ENCODE measurements at places on chromosomes 1 and 21. TPM values are rescaled to one million over a fixed set of nuclear protein-coding genes. Genes with fewer than 3 reads are reported as not detected.
A peak's percentile ranks its signal among the peaks of the same experiment; 100 is the strongest.

GRCh38 chr1:204204944-204205343, 8.7 kb upstream of the KISS1 start:
- H3K4me1 ChIP-seq, result peaks cover 5% of the 10 kb centered on the region
- H3K36me3 ChIP-seq, result no peaks in the 10 kb centered on the region
- H3K27me3 ChIP-seq, result peaks cover 3% of the 10 kb centered on the region
- H3K27ac ChIP-seq, result no peak overlapping the region

DNA sequence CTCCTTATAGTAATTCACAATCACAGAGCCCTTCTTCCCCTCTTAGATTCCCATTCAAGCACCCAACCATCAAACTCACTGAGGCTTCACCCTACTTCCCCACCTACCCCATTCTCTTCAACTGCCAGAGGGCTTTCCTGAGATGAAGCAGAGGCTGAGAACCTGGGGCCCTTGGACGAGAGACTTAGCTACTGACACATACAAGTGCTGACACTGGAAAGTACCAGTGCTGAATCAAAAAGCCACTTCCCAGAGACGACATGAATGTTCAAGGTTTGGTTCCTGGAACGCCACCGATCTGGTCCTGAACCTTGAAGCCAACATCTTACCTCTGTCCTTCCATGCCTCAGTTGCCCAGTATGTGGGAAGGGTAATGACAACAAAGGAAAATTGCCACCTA, 16.6 kb upstream of the RAP1A start:
- DNase-seq, result no peak
- H3K27ac ChIP-seq, result no peak overlapping the region
- H3K4me1 ChIP-seq, result peaks cover 82% of the 10 kb centered on the region
- H3K4me3 ChIP-seq, result peak overlapping the region; percentile 4
- no peaks in the 10 kb centered on the region for H3K36me3 ChIP-seq
- no peaks in the 10 kb centered on the region for H3K27me3 ChIP-seq

GRCh38 chr1:227763246-227764018, 28.2 kb downstream of the SNAP47 start:
- no peak overlapping the region for H3K27ac ChIP-seq
- H3K36me3 ChIP-seq, result peaks cover 13% of the 10 kb centered on the region
- no peak overlapping the region for H3K4me3 ChIP-seq
- no peak for DNase-seq
- H3K27me3 ChIP-seq, result no peaks in the 10 kb centered on the region

Gene SFPQ
- 168 TPM for polyA plus RNA-seq

DNA sequence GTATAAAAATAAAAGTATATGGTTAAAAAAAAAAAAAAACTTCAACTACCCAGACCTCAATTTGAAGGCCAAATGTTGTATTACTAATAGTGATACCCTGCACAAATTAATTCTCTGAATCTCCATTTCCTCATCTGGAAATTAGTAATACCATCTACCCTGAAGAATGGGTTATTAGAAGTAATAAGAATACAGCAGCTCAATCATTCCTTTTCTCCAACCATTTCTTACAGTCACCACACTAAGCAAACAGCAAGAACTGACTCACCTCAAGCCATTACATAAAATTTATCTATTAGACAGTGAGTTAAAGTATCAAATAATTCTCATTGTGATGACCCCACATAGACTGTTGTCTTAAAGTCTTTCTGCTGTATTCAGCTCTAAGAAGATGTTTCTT, 39.6 kb downstream of the RERE start:
- no peak overlapping the region for H3K27ac ChIP-seq

GRCh38 chr1:179953974-179954492, 577 bp upstream of the CEP350 start:
- H3K4me3 ChIP-seq, result peak overlapping the region; percentile 88
- peaks cover 42% of the 10 kb centered on the region for H3K4me1 ChIP-seq
- H3K36me3 ChIP-seq, result no peaks in the 10 kb centered on the region
- peak; percentile 18 for DNase-seq

DNA sequence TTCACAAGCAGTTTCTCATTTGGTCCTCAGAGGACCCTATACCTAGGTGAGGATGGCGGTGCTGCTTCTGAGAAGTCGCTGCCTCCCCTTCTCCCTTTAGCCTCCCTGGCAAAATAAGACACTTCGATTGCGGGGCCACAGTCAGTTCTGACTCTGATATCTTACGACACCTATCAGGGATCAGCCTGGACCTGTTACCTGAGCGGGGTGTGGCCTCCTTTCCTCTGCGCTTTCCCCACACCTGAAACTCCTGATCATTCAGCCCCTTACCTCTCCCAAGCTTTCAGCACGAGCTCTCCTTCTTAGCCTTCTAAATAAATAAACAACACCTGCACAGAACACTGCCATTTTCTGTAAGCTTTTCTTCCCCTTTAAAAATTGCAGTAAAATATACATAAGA, 24.6 kb upstream of the GPR137B start:
- no peak for DNase-seq
- H3K27me3 ChIP-seq, result no peaks in the 10 kb centered on the region
- H3K4me1 ChIP-seq, result peaks cover 14% of the 10 kb centered on the region
- H3K4me3 ChIP-seq, result no peak overlapping the region
- no peaks in the 10 kb centered on the region for H3K36me3 ChIP-seq

GRCh38 chr1:234276151-234276788, 97.0 kb upstream of the COA6 start:
- no peak overlapping the region for H3K4me3 ChIP-seq
- DNase-seq, result no peak
- H3K36me3 ChIP-seq, result no peaks in the 10 kb centered on the region
- no peaks in the 10 kb centered on the region for H3K4me1 ChIP-seq
- H3K27me3 ChIP-seq, result no peaks in the 10 kb centered on the region

Gene MCOLN3
- 0.29 TPM for polyA plus RNA-seq

Gene GALNT2
- polyA plus RNA-seq, result 15.7 TPM

DNA sequence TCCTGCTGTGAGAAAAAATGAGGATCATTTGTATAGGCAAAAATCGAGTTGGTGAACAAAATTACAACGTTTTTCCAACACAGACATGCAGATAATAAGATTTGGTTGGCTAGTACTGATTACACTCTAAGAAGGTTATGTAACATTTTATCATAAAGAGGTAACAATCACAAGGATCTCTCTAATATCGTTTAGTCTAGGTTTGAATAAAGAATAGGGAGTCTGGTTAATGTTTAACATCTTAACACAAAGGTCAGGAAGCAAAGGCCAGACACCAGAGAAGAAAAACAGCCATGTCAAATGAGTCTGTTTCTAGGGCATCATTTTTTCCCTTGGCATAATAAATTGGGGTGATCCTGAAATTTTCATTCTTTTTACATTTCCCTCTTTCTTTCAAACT, 207.4 kb upstream of the CHRM3 start:
- H3K27me3 ChIP-seq, result no peaks in the 10 kb centered on the region
- H3K4me1 ChIP-seq, result no peaks in the 10 kb centered on the region
- H3K27ac ChIP-seq, result no peak overlapping the region
- DNase-seq, result no peak

DNA sequence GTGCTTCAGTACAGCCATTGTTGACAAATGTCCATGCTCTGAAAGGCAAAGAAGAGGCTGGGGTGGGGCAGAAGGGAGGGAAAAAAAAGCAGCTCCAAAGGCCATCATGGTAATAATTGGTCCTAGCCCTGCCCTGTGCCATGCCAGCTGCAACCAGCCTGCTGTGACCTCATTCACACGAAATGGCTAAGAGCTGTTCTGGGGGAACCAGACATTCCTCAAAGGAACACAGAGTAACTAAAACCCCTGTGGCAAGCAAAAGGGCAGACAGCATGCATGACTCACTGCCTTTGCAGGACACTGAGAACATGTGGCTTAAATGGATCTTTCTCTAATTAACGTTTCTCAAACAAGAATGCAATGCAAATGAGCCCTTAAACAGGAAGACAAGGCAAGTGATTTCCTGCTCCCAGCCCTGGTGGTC, 42.3 kb downstream of the STYXL2 start:
- no peak for DNase-seq
- H3K36me3 ChIP-seq, result no peaks in the 10 kb centered on the region
- no peak overlapping the region for H3K27ac ChIP-seq
- H3K27me3 ChIP-seq, result peaks cover 3% of the 10 kb centered on the region
- no peaks in the 10 kb centered on the region for H3K4me1 ChIP-seq
- no peak overlapping the region for H3K4me3 ChIP-seq

Gene KRTAP12-2
- not detected for polyA plus RNA-seq

- H3K27ac ChIP-seq, result no peak overlapping the region
- no peak for DNase-seq
- H3K4me1 ChIP-seq, result peaks cover 74% of the 10 kb centered on the region
- peaks cover 20% of the 10 kb centered on the region for H3K36me3 ChIP-seq
- H3K4me3 ChIP-seq, result peak overlapping the region; percentile 12
- H3K27me3 ChIP-seq, result no peaks in the 10 kb centered on the region
Observed at GRCh38 chr1:207838156-207839082, 72.5 kb downstream of the CD34 start.

GRCh38 chr1:2258996-2259395, 30.9 kb downstream of the SKI start:
- no peak overlapping the region for H3K27ac ChIP-seq
- peaks cover 60% of the 10 kb centered on the region for H3K4me1 ChIP-seq
- DNase-seq, result peak; percentile 55
- no peaks in the 10 kb centered on the region for H3K27me3 ChIP-seq
- H3K36me3 ChIP-seq, result peaks cover under 1% of the 10 kb centered on the region

DNA sequence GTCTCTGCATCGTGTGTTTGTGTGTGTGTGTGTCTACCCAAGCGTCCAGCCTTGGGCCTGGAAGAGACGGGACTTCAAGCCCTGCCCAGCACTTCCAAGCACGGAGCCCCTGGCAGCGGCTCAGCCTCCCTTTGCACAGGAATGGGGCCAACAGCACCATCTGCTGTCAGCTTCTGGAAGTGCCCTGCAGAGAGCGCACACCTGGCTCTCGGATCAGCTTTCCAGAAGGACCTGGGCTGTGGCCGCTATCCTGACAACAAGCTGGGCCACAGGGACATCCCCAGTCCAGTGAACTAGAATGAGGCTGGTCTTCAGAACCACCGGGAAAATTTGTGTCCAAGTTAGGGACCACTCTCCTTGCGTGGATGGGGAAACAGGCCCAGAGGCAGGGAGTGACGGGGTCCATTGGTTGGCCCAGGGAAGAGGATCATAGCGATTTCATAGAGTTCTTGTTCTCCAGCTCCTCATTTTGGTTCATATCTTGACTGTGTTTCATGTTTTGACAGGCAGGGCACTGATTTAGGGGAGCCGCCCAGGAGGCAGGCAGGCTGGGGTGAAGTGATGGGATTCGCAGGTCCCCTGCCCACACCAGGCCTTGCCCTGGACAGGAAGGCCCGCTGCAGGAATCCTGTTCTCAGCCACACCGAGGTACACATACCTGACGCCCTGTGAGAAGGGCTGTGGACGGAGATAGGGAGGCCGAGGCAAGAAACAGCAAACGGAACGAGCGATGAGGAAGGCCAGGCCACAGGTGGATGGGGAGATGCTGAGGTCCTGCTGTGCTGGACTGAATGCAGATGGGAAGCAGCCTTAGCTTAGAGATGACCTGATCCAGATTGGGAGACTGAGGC, 38.4 kb downstream of the TAS1R2 start:
- no peaks in the 10 kb centered on the region for H3K36me3 ChIP-seq
- peaks cover 4% of the 10 kb centered on the region for H3K27me3 ChIP-seq
- H3K4me1 ChIP-seq, result no peaks in the 10 kb centered on the region
- DNase-seq, result no peak

Gene ZNF683
- polyA plus RNA-seq, result 205 TPM

- no peak overlapping the region for H3K27ac ChIP-seq
- no peaks in the 10 kb centered on the region for H3K36me3 ChIP-seq
- no peaks in the 10 kb centered on the region for H3K27me3 ChIP-seq
Observed at GRCh38 chr1:167467126-167467710, 51.1 kb downstream of the CD247 start.

GRCh38 chr1:119593805-119594204, 54.3 kb downstream of the ZNF697 start:
- no peak overlapping the region for H3K27ac ChIP-seq
- H3K4me1 ChIP-seq, result no peaks in the 10 kb centered on the region
- H3K4me3 ChIP-seq, result no peak overlapping the region
- no peak for DNase-seq

Gene HEYL
- not detected for polyA plus RNA-seq

Gene AIRE
- 0.22 TPM for polyA plus RNA-seq

Gene CFAP45
- 0.18 TPM for polyA plus RNA-seq

- no peaks in the 10 kb centered on the region for H3K36me3 ChIP-seq
- H3K4me1 ChIP-seq, result no peaks in the 10 kb centered on the region
- no peak overlapping the region for H3K4me3 ChIP-seq
Observed at GRCh38 chr1:157739229-157739901, 37.6 kb downstream of the FCRL2 start.

Gene ITLN2
- not detected for polyA plus RNA-seq

- DNase-seq, result no peak
- H3K4me1 ChIP-seq, result no peaks in the 10 kb centered on the region
- no peaks in the 10 kb centered on the region for H3K27me3 ChIP-seq
- H3K4me3 ChIP-seq, result no peak overlapping the region
- H3K36me3 ChIP-seq, result no peaks in the 10 kb centered on the region
Observed at GRCh38 chr21:30257773-30258172, 25.0 kb downstream of the KRTAP24-1 start.

- H3K27me3 ChIP-seq, result no peaks in the 10 kb centered on the region
- H3K36me3 ChIP-seq, result no peaks in the 10 kb centered on the region
- no peak overlapping the region for H3K4me3 ChIP-seq
- peaks cover 5% of the 10 kb centered on the region for H3K4me1 ChIP-seq
- DNase-seq, result no peak
Observed at GRCh38 chr1:44240802-44241671, 27.8 kb downstream of the DMAP1 start.

DNA sequence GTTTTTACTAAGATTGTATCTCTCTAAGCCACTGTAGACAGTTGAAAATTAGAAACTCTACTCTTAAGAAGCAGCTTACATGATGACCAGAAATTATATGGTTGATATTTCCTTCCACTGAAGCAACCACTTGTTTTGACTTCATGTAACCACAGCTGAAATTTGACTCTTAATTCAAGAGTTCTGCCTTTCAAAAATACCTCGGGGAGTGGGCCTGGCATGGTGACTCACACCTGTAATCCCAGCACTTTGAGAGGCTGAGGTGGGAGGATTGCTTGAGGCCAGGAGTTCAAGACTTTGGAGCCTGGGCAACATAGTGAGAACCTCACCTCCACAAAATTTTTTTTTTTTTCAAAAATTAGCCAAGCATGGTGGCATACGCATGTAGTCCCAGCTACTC, 4.3 kb downstream of the AMPD1 start:
- no peaks in the 10 kb centered on the region for H3K27me3 ChIP-seq
- H3K4me1 ChIP-seq, result no peaks in the 10 kb centered on the region
- no peak overlapping the region for H3K27ac ChIP-seq

Gene TPTE
- polyA plus RNA-seq, result not detected

Gene HSF2BP
- 0.28 TPM for polyA plus RNA-seq

Gene SPATA45
- polyA plus RNA-seq, result not detected

DNA sequence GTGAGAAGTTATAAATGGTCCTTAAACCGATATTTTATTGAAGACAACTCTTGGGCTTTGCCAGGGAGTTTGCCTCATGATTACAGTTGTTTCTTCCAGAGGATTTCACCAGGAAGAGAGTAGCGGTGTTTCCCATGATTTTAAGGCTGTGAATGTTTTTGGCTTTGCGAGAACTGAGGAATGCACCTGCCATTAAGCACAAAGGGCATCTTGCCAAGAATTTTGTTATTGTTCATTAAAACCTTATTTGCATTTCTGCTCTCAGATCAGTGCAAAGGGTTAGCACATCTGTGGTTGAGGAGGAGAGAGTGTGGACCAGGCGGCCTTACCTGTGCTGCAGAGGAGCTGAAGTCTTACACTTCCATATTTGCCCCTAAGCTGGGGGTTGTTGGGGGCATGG, 13.8 kb downstream of the CNIH3 start:
- H3K4me3 ChIP-seq, result no peak overlapping the region
- no peak for DNase-seq
- H3K27me3 ChIP-seq, result no peaks in the 10 kb centered on the region

- H3K27ac ChIP-seq, result no peak overlapping the region
- H3K4me1 ChIP-seq, result no peaks in the 10 kb centered on the region
- no peaks in the 10 kb centered on the region for H3K36me3 ChIP-seq
Observed at GRCh38 chr1:50369830-50370229, 53.4 kb downstream of the DMRTA2 start.

Gene SYNC
- not detected for polyA plus RNA-seq

Gene OR2T33
- not detected for polyA plus RNA-seq

Gene RIMKLA
- polyA plus RNA-seq, result 0.24 TPM

Measured in CD8-positive, alpha-beta memory T cell (primary cell).